Endothelial cell (in vitro differentiated cells): ENCODE measurements at places on chromosomes 7 and 10. TPM values are rescaled to one million over a fixed set of nuclear protein-coding genes. Genes with fewer than 3 reads are reported as not detected.

- DNase-seq, result no peak
Measured at GRCh38 chr10:44755481-44755880, 155.7 kb upstream of the TMEM72 start.

SHTN1 gene
- 106 TPM for total RNA-seq

DNA sequence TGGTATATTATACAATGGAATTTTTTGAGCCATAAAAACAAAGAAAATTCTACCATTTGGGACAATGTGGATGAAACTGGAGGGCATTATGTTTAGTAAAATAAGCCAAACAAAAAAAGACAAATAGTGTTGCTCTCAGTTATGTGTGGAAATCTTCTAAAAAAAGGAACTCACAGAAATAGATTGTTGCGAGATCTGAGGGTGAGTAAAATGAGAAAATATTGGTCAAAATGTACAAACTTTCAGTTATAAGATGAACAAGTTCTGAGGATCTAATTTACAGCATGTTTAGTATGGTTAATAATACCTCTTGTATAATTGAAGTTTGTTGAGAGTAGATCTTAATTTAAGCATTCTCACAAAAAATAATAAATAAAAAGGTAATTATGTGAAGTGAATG, 291.2 kb downstream of the KIF20B start:
- DNase-seq, result no peak

DNA sequence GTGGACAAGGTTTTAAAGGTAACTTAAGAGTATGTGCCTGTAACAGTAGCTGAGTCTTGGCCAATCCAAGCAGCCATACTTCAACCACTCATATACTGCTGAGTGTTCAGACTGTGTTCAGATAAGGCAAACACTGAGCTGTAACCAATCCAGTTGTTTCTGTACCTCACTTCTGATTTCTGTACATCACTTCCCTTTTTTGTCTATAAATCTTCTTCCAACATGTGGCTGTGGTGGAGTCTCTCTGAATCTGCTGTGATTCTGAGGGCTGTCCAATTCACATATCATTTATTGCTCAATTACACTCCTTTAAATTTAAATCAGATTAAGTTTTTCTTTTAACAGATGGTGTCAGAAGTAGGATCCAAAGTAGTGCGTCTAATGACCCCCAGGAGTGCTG, 149.5 kb upstream of the PHF14 start:
- DNase-seq, result no peak

- DNase-seq, result no peak
Measured at GRCh38 chr10:3048119-3049019, 19.0 kb upstream of the PFKP start.

DNA sequence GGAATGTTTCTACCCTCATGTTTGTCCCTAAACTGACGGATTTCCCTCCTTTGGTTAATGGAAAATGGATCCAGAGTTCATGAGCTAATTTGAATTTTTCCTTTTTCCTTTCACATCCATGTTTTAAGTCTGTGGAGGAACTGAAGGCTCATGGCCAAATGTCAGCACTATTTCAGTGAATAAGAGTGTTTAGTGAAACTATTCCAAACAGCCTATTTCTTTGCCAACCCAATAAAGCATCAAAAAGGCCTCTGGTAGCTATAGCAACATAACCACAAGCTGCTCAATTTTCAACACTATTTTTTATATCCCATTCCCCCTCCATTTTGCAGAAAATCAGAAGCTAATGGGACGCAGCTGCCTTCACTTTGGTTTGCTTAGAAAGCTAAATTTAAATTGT, 1454.1 kb downstream of the GATA3 start:
- DNase-seq, result no peak

OR6V1 gene
- total RNA-seq, result not detected

- DNase-seq, result no peak
Measured at GRCh38 chr7:150971242-150972022, 6.7 kb downstream of the KCNH2 start.
